Nucleus accumbens (tissue), 56 donors: ENCODE measurements at places on chromosomes 7 and 10.

DNA sequence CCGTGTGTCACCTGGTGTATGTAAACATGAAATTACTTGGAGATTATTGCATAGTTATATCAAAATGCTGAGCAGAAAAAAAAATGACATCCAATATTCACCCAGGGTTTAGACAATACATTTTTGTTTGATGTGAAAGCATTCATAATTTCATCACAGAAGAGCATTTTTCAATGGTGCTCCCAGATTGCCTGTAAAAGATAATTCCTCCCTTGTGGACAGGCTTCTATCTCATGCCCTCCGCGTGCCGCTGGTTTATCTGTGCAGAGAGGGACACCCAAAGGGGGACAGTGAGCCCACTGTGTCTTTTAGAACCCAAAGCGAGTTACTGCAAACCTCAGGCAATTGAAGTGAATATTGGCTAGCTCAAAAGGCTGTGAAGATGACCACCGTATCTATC lies 126.2 kb upstream of the KLF6 start:
- DNase-seq, result no peak

DNA sequence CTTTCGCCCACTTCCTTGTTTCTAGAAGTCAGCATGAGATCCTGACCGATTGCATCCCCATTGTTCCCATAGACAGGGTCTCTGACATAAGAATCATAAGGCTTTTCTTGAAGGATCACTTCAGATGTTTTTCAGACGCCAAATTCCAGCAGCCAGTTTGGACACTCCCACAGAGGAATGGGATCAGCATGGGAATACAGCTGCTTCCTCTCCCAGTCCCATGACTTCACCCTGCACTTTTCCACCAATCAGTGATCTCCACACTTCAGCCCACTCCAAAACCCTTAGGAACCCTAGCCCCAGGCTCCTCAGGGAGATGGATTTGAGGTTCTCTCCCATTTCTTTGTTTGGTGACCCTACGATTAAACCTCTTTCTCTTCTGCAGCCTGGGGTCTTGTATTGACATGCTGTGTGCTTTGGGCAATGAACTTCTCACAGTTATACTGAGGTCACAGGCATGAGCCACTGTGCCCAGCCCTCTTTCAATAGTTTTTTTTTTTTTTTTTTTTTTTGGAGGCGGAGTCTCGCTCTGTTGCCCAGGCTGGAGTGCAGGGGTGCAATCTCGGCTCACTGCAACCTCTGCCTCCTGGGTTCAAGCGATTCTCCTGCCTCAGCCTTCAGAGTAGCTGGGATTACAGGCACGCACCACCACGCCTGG lies 52.8 kb upstream of the CHST3 start:
- no peak for DNase-seq

GRCh38 chr7:155618708-155619633 lies 25.5 kb upstream of the RBM33 start:
- DNase-seq, result no peak

DNA sequence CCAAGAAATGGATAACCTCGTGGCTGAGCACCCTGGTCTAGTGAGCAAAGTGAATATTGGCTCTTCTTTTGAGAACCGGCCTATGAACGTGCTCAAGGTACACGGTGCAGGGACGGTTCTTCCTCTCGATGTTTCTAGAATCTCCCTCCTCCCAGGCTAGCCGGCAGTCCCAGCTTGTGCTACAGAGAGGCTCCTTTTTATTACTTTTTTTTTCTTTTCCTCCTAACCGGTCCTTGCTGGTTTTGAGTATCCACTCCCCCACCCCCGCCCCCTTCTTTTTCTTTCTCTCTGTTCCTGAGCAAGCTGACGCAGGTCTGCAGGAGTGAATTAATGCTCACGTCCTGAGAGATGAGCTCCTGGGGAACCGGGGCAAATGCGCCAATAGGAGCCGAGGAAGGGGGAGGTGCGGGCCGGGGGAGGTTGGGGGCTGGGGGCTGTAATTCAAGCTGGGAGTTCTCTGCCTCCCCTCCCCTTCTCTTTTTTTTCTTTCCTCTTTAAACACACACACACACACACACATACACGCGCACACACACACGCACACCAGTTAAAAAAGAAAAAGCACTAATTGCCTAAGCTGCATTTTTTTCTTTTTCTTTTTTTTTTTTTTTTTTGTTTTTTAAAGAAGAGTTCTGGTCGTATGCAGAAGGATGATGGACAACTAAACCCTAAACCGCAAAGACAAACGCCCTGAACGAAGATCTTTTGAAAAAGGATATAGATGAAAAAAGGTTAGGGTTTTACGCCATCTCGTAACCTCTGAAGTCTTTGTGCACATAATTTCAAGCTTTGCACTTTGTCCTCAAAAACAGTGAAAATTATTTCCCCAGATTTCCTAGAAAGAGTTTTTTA lies 6.6 kb downstream of the CPA2 start:
- peak; percentile 61 for DNase-seq

GRCh38 chr7:130667593-130668257 lies 823 bp downstream of the COPG2 start:
- no peak for DNase-seq

- no peak for DNase-seq
These were observed 126.2 kb upstream of the ETV1 start for GRCh38 chr7:14115701-14116100.

- peak; percentile 62 for DNase-seq
These were observed 73.4 kb upstream of the KCNMA1 start for GRCh38 chr10:77710759-77711682.

DNA sequence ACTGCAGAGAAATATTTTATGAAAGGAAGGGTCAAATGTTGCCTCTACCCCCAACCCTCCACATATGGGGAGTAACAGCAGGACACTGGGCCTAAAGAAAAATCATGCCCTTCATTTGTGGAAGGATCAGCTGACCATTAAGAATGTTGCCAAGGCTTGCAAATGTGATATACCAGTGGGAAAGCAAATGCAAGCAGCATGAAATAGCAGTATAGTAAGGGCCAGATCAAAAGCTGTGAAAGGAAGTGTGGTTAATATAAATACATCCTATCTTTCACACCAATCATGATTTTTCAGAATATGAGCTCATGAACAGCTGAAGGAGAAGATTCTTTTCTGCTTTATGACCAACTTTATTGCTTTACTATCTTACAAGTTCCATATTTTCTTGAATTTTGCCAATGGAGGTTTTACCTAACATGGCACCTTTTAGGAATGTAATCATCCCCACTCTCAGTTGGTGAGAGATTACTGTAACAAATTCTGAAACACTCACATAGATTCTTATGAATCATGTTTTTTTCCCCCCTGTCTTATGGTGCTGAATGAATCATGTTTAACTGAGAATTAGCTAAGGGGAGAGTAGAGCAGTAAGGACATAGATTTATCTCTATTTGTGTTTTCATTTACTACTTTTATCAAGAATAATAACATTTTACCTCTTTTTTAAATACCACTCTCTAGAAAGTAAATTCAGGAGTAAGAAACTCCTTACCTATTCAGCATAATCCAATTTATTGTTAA lies 12.1 kb upstream of the ATAD1 start:
- no peak for DNase-seq

DNA sequence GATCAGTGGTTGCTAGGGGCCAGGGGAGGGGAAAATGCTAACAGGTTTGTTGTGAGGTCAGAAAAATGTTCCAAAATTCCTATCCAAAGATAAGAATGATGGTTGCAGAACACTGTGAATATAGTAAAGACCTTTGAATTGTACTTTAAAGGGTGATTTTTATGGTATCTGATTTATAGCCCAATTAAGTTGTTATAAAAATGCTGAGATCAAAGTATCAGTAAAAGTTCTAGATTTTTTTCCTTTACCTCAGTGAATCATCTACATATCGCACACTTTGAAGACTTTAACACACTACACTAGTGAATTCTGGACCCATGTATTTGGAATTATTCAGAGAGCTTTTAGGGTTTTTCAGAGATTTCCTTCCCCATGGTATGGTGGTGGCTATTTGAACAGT lies 275.4 kb downstream of the WDR37 start:
- no peak for DNase-seq

DNA sequence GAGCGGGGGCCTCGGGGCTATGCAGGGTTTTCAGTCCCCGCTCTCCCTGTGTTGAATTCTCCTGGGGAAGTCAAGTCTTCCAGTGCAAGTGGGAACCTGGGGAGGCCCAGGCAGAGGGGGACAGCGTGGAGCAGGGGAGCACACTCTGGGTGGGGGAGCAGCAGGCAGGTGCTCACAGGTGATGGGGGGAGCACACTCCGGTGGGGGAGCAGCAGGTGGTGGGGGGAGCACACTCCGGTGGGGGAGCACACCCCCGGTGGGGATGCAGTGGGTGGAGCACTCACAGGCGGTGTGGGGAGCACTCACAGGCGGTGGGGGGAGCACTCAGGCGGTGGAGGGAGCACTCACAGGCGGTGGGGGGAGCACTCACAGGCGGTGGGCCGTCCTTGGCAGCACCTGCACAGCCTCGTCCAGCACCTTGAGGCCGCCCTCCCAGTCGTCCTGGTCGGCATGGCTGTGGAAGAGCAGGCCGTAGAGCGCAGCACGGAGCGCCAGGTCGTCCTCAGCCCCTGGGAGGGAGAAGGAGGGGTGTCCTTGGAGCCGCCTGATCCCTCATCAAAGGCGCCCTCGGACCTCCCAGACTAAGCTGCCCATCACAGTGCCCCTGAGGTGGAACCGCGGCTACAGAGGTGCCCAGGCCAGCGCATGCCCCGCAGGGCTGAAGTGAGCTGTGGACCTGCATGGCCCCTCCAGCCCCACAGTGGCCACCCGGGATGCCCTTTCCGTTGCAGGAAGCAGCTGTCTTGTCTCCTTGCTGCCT lies 56.7 kb downstream of the CFAP46 start:
- no peak for DNase-seq

DNA sequence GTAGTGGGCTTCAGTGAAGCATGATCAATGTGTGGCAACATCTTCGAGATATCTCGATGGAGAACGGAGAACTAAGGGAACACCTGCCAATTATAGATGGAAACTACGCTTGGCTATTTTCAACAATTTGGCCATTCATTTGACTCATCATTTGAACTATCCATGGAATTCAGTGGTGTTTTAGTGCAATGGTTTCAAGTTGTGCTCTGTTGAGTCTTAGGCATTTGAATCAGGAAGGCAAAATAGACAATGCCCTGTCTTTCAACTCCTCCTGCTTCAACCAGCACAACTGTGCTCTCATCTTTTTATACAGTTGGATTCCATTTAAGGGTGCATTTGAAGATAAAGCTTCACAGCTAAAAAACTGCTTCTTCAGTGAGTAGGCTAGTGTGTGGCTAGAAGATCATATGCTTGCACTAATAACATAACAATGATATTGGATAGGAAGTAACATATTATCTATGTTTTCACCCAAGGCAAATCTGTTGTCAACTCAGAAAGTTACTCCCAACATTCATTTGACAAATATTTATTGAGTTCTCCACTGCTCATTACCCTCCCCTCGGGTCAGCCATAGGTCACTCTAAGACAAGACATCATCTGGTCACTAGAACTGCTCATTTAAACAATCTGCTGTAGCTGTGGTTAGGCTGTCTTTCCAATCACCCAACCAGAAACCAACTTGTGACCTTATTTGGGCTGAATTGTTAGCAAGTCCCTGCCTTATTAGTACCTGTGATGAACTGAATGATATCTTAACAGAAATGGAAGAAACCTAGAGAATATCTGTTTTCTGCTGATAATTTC lies 314.1 kb upstream of the SP4 start:
- no peak for DNase-seq

- no peak for DNase-seq
These were observed 86.0 kb downstream of the VWDE start for GRCh38 chr7:12317675-12318074.

GRCh38 chr7:49297958-49298357 lies 373.6 kb downstream of the CDC14C start:
- no peak for DNase-seq

DNA sequence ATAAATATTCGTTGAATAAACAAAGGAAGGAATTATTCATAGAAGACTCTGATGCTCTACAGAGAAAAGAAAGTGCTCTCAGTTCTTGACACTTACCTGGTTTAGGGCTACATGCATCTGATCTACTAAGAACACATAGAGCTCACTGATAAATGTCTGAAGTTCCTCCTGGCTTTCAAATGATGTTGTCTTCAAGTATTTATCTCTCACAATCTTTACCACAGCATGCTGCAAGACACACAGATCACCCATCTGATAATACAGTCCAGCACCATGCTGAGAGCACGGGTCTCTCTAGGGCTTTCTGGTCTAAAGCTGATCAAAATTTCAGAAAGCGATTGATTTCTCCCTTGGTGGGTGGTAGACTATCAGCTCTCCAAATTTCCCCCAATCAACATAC lies 44.5 kb upstream of the MRPS16 start:
- DNase-seq, result no peak

DNA sequence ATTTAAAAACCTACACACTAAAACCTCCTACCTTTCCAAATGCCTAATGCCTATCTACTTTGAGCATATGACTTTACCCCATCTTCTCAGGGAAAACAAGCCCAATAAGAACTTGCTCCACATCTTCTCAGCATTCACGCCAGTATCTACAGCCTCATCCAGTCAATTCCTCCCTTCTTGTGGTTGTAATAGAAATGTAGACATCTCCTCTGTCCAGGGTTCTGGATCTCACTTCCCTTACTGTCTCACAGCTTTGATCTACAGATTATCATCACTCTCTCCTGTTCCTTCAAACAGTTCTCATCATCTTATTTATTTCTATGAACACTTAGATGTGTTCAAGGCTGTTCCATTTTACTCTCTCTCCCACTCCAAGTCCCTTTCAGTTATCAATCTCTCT lies 70.4 kb upstream of the NOBOX start:
- no peak for DNase-seq

- DNase-seq, result no peak
These were observed 82.3 kb downstream of the UNCX start for GRCh38 chr7:1314908-1315450.

DNA sequence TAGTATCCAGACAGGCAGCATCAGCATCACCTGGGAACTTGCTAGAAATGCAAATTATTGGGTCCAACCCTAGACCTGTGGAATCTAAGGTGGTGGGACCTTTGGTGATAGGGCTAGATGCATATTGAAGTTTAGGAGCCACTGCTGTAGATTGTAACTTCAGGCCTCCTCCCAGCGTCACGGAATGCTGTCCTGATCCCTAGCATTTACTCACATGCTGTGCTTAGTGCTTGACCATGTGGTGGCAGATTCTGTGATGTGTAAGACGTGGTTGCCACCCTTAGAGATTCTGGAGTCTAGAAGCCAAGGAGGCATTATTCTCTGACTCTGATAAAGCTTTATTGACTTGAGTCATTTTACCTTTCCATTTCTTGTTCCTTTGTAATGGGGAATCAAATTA lies 13.5 kb downstream of the AHR start:
- DNase-seq, result no peak

- no peak for DNase-seq
These were observed 453.2 kb downstream of the GRM8 start for GRCh38 chr7:126799541-126799940.

DNA sequence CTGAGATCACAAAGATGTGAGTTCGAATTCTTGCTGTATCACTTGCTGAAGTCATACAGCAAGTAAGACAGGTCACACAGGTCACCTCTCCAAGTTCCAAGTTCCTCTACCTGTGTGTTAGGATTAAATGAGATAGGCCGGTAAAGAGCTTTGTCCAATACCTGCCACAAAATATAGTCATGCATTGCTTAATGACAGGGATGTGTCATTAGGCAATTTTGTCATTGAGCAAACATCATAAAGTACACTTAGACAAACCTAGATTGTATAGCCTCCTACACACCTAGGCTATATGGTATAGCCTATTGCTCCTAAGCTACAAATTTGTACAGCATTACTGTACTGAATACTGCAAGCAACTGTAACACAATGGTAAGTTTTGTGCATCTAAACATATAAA lies 469.4 kb downstream of the KCNMA1 start:
- DNase-seq, result no peak
